Motor neuron (in vitro differentiated cells): ENCODE measurements at places on chromosomes 4 and X.

DNA sequence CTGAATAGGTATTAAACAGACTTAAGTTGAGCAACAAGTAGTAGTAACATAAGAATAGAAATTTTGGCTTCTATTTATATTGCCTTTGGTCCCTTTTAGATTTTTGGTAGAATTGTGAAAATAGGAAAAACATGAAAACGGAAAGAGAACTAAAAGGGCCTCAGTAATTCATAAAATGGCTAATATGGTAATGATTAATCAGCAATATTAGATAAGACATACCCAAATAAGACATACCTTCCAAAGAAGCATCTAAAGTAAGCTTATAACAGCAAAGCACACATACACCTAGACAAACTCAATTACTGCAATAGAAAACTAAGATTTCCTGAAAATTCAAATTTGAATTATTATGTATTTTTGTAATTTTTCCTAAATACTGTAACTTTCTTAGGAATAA lies 46.4 kb downstream of the CHIC2 start:
- no peak for ATAC-seq

DNA sequence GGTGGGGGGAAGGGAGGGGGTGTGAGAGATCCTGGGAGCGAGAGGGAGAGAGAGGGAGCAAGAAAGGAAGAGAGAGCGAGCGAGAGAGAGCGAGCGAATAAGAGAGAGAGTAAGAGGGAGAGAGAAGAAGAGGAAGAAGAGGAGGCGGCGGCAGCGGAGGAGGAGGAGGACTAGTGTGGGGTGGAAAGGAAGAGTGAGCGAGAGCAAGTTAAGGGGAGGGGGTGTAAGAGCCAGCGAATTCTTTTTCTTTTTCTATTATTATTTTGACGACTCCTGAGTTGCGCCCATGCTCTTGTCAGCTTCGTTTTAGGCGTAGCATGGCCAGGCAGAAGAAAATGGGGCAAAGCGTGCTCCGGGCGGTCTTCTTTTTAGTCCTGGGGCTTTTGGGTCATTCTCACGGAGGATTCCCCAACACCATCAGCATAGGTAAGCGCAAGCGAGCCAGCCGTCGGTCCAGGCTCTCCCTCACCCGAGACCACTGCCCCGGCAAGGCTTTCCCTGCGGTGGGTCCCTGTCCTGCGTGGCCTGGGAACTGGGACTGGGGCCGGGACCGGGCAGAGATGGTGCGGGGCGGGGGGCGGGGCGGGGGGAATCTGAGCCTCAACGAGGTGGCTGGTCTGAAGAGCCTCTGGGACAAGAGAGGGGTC lies at the start of gene GRIA3:
Gene GRIA3 (plus strand): TSS at position 60 of the 647 bp plus-strand sequence. CDS start 258 bp downstream, at position 318.
- ATAC-seq = peak; percentile 38

DNA sequence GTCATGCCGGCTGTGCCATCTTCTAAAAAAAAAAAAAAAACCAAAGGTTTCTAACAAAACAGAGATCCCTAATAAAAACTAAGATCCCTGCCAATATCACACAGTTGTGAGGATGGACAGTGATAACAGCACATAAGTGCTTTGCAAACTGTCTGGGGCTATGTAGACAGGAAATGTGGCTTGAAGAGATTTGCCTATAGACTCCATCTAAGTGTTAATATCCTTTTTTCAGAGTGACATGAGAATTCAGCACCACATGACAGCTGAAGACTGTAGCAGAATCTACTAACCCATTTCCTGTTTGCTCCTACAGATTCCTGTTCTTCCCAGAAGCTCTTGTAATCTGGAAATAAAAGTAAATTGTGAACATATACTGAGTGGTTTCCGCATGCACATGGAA lies 215.4 kb downstream of the KDR start:
- no peak for ATAC-seq

DNA sequence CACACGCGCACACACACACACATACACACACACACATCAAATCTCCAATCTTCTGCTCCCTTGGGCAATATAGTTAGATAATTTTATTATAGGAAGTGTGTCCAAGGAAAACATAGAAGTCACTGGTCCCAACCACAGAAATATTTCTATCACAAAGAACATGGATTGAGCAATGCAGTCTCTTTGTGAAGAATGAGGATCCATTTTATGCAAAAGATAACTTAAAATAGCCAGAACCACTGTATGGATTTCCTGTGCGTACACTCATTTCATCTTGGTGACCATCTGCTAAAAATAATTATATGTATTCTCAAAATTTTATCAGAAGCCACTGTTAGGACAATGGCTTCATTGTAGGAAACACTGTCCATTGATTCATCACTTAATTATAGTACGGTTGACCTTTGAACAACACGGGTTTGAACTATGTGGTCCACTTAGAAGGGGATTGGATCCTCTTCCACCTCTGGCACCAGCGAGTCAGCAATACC lies 169.6 kb upstream of the MXRA5 start:
- no peak for ATAC-seq

DNA sequence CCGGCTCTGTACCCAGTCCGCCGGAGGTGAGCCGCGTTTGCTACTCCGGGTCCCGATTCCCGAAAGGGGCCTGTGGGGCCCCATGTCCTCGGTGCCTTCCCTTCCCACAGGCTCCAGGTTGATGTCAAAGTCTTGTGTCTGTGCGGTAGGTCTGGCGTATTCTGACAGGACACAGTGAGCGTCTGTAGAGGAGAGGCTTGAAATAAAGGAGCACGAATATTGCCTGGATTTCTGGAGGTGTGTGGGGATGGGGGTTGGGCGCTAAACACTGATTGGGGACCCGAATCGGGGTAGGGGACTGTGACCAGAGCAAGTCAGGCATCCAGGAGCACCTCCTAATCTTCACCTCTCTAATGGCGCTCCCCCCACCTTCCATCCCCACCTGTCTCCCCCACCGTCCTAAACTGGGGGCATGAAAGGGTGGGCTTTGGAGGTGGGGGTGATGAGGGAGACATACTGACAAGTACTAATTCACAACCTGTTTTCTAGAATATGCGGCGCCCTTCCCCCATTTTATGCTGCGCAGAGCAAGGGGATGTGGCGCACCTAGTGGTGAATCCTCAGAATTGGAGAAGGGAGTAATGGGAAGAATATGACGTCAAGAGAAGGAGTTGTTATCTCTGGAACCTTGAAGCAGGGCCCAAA lies 855 bp downstream of the GPRASP2 start:
- ATAC-seq = peak; percentile 65

- ATAC-seq = no peak
Observed at GRCh38 chrX:116379854-116380253, 56.6 kb upstream of the SLC6A14 start.

GRCh38 chrX:117680286-117680685 lies 436.3 kb downstream of the KLHL13 start:
- no peak for ATAC-seq
